Stimulated activated CD4-positive, alpha-beta T cell treated with anti-CD3 and anti-CD28 coated beads, Interleukin-1b, Interleukin-23, amount 100 ng/mL, for 1 hour (primary cell): ENCODE measurements at places on chromosomes 11 and 22.

GRCh38 chr11:28793282-28793738 is 685.1 kb downstream of the METTL15 start:
- no peak for DNase-seq

GRCh38 chr11:114970927-114971645 is 292.8 kb downstream of the NXPE2 start:
- no peak for DNase-seq

DNA sequence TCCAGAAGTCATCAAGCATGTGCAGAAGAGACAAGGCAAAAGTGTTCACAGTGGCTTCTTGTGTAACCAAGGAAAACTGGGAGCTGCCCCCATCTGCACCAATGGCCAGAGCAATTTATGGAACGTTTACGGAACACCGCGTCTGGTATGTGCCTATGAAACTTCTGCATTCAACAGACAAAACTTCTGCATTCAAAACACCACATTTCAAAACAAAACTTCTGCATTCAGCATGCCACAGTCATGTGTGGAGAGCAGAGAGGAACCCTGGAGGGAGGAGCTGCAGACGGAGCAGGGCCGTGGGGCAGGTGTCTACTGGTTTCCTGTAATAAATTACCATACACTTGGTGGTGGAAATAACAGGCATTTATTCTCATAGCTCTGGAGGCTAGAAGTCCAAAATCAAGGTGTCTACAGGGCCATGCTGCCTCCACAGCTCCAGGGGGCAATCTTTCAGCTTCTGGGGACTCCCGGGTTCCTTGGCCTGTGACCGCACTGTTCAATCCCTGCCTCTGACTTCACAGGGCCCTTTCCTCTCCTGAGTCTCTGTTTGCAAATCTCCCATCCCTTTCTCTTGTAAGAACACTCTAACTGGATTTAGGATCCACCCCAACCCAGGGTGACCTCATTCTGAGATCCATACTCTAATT is 32.2 kb downstream of the RPL3 start:
- no peak for DNase-seq

GRCh38 chr11:78855116-78855515 is 280.5 kb upstream of the NARS2 start:
- DNase-seq: no peak

DNA sequence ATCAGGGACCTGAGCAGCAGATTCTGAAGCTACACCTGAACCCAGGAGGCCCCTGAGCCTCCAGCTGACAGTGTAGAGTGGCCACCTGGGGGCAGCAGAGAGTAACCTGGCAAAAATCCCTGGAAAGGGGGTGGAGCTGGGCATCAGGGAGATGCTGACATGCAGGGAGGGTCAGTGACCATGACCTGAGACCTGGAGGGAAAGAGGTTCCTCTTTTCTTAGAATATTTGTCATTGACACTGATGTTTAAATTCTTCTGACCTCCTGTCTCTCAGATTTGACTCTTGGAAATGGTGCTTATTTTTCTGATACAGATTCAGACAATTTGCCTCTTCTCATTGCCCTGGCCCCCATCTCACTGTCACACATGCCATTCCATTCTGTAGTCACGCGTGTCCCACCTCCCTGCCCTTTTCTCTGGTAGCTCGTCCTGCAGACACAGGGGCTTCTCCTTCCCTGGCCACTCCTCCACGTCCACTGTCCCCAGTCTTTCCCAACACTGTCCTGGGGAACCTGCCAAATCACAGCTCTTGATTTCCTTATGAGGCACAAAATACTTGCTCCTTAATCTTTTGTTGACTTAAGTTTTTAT is 117.2 kb upstream of the IGLL5 start:
- no peak for DNase-seq

DNA sequence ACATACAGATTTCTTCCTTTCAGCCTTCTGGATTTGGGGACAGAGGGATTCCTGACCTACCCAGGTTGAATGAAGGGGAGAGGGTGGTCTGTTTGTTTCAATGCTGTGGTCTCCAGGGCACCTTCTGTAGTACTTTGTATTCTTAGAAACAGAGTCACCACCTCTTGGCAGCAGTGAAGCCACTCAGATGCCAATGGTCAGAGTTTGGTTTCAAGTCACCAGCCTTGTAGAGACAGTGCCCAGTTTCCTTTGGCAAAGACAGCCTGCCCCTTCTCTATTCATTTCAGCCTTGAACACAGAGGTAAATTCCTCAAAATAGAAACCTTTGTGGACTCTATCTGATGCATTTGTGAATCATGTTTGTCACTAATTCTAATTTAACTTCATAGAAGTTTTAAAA is 111.7 kb upstream of the RASSF10 start:
- DNase-seq: no peak

DNA sequence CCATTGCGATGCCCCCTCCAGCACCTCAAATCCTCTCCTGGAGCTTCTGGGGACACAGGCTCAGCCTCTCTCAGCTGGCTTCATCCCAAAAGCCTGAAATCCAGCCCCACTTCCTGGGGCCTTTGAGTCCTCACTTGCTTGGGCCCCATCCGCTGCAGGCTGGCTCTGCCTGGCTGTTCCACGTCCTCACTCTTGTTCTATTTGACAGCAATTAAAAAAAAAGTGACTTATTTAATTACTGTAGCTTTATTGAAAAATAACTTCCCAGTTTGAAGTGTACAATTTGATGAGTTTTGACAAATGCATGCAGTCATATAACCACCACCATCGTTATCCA is 27.2 kb downstream of the PARVG start:
- DNase-seq: no peak

GRCh38 chr22:31496007-31496734 is at the start of gene SFI1:
Gene SFI1, plus strand, starts transcription at chr22:31496536. Its CDS starts 11,749 bp downstream, at chr22:31508285.
- peak; percentile 87 for DNase-seq

GRCh38 chr11:35563484-35564244 is 38.2 kb upstream of the PAMR1 start:
- DNase-seq: no peak

- no peak for DNase-seq
Measured at GRCh38 chr11:10653946-10654810, 39.4 kb downstream of the IRAG1 start.

DNA sequence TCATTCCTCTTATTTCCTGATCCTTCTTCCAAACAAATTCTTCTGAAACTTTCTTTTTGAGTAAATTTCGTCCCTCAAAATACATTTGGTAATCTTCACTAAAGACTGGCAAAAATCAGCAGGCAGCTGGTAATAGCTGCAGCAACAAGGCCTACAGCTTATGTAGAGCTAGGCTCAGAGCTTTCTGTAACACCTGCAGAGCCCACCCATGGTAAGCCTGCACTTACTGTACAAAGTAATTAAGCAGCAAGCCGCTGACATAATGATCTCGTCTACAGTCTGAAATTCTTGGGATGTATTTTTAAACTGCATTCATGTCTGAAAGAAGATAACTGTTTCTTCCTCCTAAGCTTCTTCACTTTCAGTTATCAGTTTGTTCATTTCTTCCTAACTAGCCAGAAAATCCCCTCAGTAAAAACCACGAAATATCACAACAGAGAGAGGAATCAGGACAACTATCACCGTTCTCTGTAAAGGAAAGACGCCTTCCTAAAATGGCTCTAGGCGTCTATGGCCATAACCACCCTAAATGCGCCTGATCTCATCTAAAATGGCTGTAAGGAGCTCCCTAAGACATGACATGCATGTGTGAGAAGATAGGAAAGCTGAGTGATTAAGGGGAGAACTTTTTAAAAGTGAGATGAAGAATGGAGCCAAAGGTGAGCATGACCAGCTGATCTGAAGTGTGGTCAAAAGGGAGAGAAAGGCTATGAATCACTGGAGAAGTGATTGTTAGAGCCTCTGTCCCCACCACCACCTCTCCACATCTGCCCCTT is 56.2 kb downstream of the DENND5A start:
- DNase-seq: no peak

GRCh38 chr11:8671651-8672062 is 10.8 kb downstream of the TRIM66 start:
- no peak for DNase-seq

GRCh38 chr11:6356503-6357055 is 33.7 kb upstream of the SMPD1 start:
- no peak for DNase-seq

DNA sequence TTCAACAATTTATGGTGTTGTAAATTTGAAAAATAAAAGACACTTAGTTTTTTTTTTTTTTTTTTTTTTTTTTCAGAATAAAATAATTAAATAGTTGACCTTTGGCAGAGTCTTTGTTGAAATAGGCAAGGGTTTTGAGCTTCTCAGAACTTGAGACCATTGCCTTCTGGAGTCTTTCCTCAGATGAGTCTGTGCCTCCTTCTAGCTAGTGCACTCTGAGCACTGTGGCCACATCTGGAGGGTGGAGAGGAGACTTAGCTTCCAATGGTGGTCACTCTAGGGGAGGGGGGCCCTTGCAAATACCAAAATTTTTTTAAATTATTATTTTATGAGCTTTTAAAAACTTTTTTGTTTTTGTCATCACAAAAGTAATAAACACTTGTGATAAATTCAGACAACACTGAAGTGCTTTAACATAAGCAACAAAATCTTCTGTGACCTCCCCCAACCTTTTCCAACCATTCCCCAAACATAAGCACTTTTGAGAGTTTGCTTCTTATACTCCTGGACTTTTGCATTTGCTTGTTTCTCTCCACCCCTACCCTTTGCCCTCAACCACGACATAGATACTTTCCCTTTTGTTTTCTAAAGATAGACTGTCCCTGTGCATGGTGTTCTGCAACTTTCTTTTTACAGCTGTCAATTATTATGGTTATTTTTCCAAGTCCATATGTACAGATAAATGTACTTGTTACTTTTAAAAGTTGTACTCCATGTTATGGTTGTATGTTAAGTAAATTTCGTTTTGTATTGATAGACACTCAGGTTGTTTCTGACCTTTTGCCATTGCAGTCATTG is 41.1 kb downstream of the BMAL1 start:
- DNase-seq: no peak

GRCh38 chr11:69240332-69241074 is 53.5 kb upstream of the MYEOV start:
- DNase-seq: no peak

- no peak for DNase-seq
Measured at GRCh38 chr11:59573216-59573615, 42.4 kb downstream of the OSBP start.

GRCh38 chr11:58957922-58958321 is 18.6 kb downstream of the GLYATL1 start:
- DNase-seq: no peak

DNA sequence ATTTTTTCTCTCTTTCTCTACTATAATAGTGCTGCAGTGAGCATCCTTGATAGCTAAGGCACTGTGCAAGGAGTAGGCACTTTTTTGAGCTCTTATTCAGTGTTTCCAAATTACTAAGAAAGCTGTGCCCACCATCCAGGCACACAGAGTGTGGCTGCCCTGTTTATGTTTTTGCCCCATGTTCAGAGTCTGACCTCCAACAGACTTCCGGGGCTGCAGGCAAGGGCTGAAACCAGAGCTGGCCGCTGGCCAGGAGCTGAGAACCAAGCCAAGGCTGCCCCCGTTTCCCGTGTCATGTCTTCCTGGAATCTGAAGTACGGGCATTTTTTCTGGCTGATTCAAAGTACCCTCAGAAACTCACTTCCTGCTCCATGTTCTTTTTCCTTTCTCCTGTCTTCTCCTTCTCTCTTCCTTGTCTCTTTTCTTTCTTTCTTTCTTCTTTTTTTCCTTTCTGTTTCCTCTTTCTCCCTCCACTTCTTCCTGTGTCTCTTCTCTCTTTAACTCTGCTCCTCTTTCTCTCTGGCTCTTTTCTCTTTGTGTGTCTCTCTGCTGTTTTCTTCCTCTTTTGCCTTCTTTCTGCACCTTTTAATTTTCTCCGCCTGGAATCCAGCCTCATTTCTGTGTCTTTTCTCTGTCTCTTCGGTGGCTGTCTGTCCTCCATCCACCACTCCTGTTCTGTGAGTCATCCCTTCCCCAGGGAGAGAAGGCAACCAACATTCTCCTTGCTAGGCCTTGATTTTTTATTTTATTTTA is 17.0 kb upstream of the KCTD14 start:
- no peak for DNase-seq

DNA sequence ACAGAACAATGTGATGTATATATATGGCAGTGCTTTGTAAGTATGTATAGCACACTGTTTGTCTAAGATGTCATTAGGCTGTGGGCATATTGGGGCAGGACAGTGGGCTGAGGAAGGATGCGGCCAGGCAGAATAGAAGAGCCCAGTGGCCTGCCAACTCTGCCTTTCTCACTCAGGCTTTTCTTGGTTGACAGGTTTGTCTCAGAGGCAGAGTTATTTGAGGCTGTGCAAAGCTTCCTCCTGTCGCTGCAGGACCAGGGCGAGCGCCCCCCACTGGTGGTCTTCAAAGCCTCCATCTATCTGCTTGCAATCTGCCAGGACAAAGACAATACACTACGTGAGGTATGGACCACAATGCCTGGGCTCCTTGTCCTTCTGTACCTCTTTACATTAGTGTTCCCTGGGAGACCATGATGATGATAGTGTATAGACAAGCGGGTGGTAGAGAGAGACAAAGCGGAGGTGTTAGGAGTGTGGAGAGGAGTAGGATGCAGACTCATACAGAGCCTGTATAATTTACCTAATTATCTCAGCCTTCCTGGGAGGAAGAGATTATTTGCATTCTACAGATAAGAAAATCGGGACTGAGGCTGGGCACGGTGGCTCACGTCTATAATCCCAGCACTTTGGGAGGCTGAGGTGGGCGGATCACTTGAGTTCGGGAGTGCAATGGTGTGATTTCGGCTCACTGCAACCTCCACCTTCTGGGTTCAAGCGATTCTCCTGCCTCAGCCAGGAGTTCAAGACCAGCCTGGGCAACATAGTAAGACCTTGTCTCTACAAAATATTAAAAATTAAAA is 37.3 kb upstream of the CCDC134 start:
- no peak for DNase-seq

- DNase-seq: no peak
Measured at GRCh38 chr11:32081129-32081641, 9.7 kb upstream of the RCN1 start.
